ENCODE measurements at places on chromosomes 11 and 22.

DNA sequence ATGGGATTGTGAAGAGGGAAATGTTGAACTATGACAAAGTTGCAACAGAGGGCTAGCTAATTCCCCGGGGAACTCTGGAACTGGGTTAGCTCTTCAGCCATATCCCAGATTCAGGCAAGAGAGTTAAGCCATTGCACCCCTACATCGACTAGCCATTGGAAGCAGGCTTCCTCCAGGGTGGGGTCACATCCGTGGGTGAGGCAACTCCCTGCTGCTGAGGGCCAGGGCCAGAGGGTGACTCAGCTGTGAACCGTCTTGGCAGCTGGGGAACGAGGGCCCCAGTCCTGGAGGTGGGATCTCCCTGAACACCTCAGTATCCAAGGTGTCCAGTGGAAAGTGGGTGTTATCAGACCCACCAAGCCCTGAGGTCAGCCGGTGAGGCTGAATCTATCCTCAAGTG, 41.1 kb downstream of the RPS6KA4 start:
- no peak for DNase-seq

DNA sequence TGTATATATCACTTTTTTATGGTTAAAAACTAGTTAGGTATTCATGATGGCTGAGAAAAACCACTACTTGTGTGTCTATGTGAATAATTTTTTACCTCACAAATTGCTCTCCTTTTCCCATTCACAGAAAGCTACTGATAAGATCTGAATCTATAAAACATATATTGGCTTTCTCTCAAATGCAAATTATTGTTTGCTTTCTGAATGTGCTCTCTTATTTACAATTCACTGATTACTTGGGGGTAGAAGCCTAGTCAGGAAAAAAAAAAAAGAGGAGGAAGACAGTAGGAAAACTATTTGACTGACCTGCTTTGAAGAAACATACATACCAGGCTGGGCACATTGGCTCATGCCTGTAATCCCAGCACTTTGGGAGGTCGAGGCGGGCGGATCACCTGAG, 20.5 kb downstream of the PGM2L1 start:
- no peak for DNase-seq

DNA sequence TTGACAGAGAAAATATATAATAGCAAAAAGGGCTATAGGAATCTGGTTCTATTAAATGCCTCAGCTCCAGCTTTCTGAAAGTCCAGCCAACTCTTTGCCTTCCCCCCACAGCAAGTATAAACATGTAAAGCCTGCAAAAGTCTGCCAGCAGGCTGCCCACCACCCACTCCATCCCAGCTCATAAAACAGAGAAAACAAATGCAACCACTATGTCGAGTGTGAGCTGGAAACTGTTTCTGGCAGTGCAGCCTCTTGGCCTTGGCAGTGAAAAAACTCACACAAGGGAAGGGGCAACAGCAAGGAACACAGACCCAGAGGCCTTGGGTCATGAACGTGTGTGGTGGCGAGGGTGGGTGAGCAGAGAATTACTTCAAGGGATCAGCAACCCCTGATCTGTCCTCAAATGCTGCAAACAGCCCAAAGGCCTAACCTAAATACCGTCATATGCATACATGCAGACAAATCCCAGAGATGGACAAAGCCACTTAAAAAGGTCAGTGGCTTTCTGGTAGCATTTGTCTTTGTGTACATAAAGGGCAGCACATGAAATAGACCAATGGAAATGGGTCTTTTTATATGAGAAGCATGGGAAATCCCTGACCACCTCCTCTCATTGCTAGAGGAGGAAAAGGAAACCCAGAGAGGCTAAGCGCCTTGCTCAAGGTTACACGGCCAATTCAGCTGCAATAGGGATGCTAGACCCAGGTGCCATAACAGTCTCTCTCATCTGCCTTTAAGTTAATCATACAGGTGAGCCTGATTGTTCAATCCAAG, 74.8 kb downstream of the NAT10 start:
- no peak for DNase-seq

- no peak for DNase-seq
Observed at GRCh38 chr22:42315392-42315756, 44.9 kb upstream of the TCF20 start.

- DNase-seq: no peak
Observed at GRCh38 chr11:9069862-9070470, 21.4 kb downstream of the SCUBE2 start.

Measured in GM18507 (cell line).